Activated naive CD8-positive, alpha-beta T cell treated with anti-CD3 and anti-CD28 coated beads, Interleukin-2, amount 50 U/mL, for 16 hours (primary cell): ENCODE measurements at places on chromosomes 6 and 20.

DNA sequence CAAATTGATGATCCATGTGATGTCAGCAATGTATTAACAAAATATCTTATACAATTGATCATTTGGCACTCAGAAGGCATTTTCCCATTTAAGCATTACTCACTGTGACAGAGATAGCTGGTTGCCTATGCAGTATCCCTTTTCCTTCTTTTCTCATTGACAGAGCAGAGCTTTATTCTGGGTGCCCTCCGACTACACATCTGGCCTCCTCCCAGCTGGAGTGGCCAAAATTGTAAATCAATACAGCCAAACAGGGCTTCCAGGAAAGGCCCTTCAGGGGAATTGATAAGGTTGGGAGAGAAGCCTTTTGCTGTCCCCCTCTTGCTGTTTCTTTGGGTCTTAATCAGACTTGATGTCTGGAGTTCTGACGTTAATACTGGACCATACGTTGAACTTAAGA, 9.6 kb upstream of the BLOC1S5 start:
- no peak for DNase-seq

DNA sequence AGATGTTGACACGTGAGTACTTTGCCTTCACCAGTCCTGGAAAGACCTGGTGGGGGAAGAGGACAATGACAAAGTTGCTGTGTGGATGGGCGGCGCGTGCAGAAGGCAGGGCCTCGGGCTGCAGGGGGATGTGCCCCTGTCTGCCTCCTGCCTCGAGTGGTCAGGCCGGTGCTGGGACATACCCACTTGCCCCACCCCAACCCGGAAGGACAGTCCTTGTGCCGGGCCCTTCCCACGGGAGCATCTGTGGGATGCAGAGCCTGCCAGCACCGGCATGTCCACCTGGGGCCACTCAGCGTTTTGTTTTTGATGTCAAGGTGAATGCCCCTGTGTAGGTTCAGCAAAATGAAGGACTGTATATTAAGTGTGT, 60.5 kb upstream of the BHLHE23 start:
- DNase-seq, result no peak

DNA sequence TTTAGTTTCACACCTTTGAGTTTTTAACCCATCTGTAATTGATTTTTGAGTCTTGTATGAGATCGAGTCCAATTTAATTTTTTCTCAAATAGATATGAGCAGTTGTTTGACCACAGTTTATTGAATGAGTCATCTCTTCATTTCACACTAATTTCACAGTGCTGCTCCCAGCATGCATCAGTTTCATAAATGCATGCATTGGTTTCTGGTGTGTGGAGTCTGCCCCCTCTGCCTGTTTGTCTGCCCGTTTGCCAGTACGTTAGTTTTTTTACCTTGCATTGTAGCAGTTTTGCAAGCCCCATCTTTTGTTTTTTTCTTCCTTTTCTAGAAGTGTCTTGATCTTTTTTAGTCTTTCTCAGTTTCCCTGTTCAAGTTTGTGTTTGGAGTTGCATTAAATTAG, 11.9 kb downstream of the SLX4IP start:
- DNase-seq, result no peak

- no peak for DNase-seq
Observed at GRCh38 chr6:35893246-35893645, 27.7 kb downstream of the SRPK1 start.

DNA sequence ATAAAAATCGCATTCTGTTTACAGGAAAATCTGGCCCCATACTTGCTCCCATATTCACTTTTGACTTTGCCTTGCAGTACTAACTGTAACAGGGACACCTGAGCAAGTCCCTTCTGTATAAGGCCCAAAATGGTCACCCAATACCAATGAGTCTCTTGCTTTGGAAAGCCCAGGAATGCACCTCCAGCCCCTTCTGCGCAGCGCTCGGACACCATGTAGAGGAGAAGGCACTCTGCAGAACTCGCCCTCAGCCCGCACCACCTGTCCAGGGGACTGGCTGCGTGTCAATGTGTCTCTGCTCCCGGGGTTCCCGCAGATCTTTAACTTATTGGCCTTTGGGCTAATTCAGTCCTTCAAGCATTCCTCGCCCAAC, 746 bp upstream of the PRND start:
- DNase-seq, result no peak

DNA sequence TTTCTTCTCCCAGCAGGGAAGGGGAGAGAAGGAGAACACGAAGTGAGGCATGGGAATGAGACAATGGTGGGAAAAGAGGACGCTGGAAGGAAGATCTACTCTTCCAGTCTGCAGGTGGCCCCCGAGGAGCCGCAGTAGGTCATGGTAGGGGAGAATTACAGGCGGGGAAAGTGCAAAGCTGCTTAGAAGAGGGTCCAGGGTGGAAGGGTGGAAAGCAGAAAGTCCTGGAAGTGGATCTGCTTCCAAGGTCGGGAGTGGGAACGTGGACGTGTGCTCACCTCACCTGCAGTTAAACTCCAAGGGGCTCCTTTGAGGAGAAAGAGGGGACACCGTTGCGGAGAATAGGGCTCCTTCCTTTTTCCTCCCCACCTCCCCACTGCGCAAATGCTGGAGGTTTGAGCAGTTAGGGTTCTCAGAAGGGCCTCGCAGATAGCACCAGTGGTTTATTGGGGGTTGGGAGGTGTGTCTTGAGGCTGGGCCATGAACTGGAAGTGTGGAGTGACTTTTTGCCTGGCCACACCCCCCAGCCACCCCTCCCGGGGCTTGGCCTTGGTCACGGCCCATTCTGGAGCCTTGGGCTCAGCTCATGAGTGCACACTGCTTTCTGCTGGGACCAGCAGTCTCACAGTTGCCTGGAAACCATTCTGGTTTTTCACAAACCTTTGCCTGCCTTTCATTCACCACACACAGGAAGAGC, 100.4 kb upstream of the MLN start:
- no peak for DNase-seq

- no peak for DNase-seq
Observed at GRCh38 chr6:51528556-51528955, 558.9 kb downstream of the PKHD1 start.

DNA sequence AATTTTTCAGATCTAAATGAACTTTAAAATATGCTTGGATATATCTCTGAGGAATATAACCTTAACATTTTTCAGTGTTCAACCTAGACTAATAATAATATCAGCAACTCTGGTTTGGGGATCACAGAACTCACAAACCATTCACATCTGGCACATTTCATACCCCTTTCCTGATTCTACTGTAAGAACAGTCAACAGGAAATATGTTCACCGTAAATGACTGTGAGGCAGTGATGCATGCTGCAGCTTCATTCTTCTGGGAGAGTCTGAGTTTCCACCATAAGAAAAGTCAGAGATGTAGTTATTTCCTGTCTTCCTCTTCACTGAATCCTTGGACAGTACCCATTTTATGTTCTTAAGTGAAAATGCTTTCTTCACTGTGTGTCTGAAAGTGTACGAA, 134.2 kb upstream of the IFNGR1 start:
- DNase-seq, result no peak

GRCh38 chr6:143695130-143695968, 17.6 kb downstream of the PHACTR2 start:
- no peak for DNase-seq

- DNase-seq, result no peak
Observed at GRCh38 chr20:9608639-9609340, 94.4 kb downstream of the LAMP5 start.

- no peak for DNase-seq
Observed at GRCh38 chr20:57958050-57958420, 248.2 kb upstream of the PMEPA1 start.

DNA sequence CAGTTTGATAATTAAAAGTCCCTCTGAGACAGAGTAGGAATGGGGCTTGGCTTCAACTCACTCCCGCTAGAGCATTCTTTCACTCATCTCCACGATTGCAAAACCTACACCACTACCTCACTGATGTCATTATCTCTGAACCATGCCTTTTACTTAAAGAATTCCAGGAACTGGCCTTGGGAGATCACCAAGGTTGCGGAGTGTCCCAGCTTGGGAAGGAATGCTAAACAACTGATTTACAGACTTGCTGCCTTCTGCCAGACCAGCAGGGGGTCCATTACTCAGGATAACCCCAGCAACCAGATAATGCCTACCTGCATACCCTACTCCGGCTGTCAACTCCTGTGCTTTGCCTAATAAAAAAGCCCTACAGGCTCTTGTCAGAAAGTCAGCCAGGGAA, 102.2 kb upstream of the RALGAPA2 start:
- no peak for DNase-seq

DNA sequence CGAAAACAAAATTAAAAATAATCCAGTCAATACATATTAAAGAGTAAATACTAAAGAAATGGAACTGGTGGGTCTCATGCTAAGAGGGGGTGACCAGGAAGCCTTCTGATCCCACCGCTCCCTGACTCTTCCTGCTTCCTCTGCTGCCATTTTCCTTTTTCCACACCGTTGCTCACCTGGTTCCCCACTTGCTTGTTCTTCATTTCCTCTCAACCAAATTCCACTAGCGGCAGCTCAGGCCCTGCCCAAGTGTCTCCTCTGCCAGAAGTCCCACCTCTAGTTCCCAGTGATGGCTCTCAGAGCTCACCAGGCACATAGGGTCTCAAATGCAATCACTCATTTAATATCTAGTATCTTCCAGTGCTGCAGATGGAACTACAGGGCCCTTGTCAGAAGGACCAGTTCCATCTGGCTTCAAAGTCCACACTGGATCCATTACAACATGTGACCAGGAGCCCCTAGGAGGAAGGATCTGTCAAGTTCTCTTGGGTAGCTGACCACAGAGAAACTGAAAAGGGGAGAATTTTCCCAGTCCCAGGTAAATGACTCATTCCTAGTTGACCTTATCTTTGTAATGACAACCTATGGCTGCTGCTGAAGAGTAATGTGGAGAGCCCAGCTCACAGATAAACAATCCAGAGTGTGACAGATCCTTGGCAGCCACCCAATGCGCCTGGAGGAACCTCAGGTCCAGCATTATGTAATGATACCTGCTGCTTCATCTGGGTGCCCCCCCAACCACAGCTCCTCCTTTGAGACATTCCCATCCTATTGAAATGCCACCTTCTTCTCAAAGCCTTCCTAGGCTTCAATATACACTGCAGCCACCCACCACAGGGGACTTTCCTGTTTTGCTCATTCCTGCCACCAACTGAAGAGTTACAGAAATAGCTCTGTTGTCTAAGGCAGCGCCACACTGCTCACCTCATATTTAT, 38.2 kb downstream of the ELMO2 start:
- DNase-seq, result no peak

DNA sequence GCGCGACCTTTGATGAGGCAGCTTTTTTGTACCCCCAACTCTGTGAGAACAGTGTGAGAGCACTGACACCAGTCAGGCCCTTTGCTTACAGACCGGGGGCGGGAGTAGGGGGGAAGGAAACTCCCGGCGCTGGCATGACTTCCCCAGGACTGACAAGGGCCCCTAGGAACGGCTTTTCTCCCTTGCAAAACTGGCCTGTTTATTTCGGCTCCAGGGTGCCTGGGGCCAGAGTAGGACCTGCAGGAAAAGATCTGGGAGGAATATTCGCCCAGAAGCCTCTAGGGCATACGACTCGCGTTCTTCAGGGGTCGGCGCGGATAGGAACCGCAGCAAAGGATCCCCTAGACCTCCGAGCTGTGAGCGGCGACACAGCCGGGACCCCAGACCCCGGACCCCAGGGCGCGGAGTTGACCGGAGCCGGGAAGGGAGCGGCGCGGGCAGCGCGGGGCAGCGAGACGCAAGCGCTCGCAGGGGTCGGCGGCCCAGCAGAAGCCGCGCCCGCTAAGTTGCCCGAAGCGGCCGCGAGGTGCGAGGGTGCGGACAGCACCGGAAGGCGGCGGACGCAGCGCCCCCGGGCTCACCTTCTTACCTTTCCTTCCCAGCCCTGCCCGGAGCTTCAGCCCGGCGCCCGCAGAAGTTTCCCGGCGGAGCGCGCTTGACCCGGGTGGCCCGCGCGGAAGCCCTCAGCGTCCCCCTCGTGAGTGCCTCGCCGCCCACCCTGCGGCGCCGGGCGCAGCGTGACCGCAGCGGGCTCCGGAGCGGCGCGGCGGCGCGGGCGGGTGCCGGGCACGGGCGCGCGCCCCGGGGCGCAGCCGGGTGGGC, at the start of gene POPDC3:
Gene POPDC3, minus strand, starts transcription at position 771 of the 822 bp plus-strand sequence. CDS start 18,105 bp downstream, outside the sequence.
- no peak for DNase-seq

DNA sequence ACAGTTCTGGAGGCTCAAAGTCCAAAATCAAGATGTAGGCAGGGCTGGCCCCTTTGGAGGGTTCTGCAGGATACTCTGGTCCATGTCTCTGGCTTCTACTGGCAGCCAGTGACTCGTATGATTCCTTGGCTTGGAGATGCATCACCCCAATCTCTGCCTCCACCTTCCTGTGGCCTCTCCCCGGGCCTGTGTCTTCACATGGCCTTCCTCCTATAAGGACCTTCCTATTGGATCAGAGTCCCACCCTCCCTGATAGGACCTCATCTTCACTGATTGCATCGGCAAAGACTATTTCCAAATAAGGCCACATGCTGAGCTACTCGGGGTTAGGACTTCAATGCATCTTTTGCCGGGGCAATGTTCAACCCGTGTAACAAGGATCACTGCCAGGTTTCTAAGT, 509.0 kb downstream of the CD83 start:
- no peak for DNase-seq

DNA sequence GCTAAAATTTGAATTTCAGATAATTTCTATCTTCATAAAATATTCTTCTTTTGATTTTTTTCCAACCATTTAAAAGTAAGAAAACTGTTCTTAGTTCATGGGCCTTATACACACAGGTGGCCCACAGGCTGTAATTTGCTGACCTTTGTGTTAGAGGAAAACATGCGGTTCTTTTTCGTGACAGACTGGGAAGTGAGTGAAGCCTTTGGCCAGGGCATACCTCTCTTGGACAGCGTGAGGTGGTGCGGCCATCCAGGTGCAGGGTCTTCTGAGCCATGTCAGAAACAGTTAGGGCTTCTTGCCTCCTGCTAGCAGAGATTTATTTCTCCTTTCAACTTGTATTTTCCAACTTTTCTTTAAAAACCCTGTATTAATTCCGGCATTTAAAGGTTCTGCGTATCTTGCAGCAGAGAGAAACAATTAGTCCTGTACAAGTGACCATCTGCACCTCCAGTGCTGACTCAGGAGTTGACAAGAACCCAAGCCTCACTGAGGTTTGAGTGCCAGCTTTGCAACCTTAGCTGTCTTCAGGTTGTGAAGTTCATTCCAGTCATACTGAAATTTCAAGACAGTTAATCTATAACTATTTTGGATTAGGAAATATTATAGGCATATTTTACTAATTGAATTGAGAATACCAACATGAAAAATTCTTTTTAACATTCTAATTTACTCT, 177.8 kb downstream of the LY86 start:
- no peak for DNase-seq

GRCh38 chr6:4491501-4492260, 284.5 kb upstream of the CDYL start:
- DNase-seq, result no peak

- no peak for DNase-seq
Observed at GRCh38 chr6:16713597-16713996, 47.7 kb downstream of the ATXN1 start.

DNA sequence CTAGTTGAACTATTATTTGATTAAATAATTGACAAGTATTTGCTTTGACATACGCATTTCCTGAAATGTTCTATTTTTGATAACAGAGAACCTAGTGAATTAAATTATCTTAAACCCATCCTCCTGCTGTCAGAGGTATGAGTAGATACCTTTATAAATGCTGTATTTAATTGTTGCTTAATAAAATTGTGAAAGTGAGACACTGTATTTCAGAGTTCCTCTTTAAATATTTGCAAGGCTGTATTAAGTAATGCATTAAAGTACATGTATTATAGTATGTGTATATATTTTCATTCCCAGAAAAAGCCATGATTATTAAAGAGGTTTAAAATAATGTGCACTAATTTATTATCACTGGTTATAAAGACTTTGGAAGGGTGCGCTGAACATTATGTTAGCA, 483.8 kb downstream of the TFAP2B start:
- DNase-seq, result no peak

- no peak for DNase-seq
Observed at GRCh38 chr6:24197892-24198291, 71.9 kb downstream of the NRSN1 start.

GRCh38 chr20:45933266-45934045, 1.0 kb upstream of the PCIF1 start:
- no peak for DNase-seq
